ENCODE measurements at places on chromosomes 11 and 22.

DNA sequence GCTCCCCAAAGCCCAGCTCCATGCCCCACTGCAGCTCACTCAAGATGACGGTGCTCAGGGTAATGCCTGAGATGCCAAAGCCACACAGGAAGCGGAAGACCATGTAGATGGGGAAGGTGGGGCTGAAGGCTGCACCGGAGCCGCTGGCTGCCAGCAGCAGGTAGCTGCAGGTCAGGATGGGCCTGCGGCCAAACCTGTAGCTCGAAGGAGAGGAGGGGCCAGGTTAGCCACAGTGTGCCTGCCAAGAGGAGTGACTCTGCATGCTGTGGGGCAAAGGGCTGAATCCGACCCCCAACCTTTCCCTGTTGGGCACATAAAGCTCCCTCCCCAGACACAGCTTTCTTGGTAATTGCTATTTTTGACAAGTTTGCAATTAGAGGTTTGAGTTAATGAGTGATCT lies 14.9 kb upstream of the SLC22A6 start:
- DNase-seq: no peak

DNA sequence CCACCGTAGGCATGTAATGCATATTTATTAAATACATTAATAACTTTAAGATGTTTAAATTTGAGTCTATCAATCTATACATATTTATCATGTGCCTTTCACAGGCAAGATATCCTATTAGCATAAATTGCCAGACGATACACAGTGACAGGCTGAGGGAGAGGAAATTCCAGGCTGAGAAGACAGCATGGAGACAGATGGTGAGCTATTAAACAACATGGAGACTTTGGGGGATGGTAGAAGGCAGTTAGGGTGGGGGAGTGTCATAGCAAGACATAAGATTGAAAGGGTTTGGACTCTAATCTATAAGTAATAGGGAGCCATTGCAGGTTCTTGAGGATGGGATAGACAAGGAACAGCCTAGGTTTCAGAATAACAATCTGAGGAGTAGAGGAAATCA lies 138.5 kb downstream of the NXPE2 start:
- no peak for DNase-seq

DNA sequence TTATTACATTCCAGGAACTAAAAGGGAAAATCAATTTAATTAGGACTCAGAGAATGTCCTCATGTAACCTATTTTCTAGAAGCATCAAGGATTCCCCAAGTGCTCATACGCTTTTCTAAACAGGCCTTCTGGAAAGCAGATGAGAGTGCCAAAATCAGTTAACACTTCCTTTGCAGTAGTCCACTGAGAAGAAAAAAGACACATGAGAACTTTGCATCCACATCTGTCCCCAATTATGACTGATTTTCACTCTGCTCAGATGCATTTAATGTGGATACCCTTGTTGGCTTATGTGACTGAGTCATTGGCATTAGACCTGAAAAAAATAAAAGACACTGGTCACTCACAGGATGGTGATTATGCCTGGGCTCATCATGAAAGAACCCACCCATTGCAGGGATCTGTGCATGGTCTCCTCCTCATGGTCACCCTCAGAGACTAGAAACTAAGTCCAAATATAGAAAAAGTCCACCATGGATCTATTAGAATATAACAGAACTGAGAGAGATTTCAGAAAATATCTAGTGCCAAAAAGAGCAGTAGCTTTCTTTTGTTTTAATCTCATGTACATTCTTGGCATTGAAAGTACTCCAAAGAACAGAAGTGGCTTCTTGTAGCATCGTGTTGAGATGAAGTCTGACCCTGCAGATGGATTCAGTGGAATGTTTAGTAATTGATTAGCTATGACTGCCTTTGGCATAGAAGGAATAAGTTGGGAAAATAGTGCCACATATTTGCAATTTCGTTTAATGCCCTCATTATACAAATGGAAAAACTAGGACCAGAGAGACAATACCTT lies 48.8 kb upstream of the FIBIN start:
- DNase-seq: no peak

DNA sequence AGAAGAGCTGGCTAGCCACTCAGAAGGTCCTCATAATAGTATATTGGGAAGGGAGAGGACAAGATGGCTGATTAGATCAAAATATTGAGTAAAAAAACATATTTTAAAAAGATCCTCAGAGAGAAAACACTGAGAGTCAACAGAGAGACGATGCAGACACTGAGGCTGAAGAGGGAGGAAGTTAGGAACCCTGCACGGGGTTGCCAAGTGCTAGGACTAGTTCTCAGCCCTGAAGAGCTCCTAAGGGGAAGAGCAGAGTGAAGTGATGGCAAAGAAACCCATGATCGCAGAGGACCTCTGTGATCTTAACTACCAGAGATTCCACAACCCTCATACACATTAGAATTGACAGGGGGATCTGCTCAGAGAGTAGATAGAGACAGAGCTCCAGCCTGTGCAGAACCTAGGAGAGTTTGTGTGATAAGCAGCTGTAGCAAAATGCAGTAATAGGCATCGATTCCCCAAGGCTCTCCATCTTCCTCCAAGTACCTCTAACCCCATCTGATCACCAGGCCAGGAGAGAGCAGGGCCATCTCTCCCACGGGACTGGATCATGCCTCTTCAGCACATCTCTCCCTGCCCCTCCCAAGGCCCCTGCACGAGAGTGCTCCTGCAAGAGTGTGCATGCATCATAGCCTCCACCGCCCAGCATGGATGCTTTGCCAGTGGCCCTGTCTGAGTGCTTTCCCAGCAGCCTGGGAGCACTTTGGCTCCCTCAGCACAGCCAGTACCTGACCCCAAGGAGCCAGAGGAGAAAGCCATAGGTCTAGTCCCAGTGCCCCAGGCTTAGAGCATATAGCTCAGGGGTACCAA lies 41.2 kb upstream of the ARL14EP start:
- DNase-seq: no peak

All from CD4-positive, alpha-beta T cell treated with Interleukin-4 for 1 hour (primary cell).